ENCODE measurements at places on chromosomes 2 and 18.

- no peak for DNase-seq
Observed at GRCh38 chr2:172342078-172342477, 85.3 kb upstream of the ITGA6 start.

GRCh38 chr2:96097441-96097840, 18.9 kb downstream of the ADRA2B start:
- DNase-seq, result no peak

DNA sequence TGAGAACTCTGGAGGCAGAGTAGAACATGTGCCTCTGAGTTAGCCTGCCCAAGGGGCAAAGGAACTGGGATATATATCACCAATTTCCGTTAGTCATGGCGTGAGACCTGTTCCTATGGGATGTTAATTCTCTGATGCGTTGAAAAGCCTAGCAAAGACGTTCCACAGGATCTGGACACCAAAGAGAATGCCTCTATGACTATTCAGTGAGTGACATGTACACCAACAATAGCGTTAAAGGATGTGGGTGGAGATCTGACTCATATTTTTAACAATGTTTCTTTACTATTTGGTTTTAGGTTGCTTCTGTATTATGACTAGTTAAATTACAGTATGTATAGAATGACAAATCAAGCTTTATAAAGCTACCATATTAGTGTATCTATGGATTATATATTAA, 320.9 kb upstream of the MC4R start:
- DNase-seq, result no peak

DNA sequence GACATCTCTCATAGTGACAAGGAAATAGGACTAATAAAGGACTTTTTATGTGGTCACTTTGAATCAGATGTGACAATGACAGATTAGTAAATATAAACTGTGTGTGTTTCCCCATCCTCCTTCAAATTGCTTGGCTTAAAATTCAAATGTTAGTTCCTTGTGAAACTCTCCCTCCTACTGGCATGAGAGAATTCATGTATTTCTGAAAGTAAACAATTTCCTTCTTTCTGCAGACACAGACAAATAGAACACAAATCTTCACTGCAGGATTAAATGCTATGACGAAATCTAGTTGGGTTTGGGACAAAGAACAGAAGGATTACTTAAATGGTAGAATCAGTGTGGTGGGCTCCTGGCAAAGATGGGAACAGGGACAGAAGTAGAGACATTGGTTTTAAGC, 328.7 kb upstream of the FAM98A start:
- DNase-seq, result no peak

GRCh38 chr18:79856119-79857007, 58.6 kb downstream of the KCNG2 start:
- no peak for DNase-seq

GRCh38 chr2:69018678-69019095, 5.7 kb downstream of the ANTXR1 start:
- DNase-seq, result no peak

DNA sequence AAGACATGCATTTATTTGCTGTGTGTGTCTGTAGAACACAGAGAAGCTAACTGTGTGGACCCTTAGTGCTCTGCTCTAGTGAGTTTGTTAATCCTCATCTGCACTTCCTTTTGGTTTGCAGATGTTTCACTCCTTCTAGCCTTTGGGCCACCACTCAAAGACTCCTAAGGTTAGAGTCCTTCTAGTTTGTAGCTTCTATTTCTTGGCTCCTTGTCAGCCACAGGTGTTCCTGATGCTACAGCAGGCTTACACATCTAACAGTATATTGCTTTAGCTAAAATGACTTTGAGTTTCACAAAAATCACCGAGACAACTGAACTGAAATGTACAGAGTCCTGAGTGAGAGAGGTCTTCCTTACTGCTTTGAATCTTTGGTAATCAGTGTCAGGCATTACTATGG, 551.4 kb downstream of the NRXN1 start:
- DNase-seq, result no peak

DNA sequence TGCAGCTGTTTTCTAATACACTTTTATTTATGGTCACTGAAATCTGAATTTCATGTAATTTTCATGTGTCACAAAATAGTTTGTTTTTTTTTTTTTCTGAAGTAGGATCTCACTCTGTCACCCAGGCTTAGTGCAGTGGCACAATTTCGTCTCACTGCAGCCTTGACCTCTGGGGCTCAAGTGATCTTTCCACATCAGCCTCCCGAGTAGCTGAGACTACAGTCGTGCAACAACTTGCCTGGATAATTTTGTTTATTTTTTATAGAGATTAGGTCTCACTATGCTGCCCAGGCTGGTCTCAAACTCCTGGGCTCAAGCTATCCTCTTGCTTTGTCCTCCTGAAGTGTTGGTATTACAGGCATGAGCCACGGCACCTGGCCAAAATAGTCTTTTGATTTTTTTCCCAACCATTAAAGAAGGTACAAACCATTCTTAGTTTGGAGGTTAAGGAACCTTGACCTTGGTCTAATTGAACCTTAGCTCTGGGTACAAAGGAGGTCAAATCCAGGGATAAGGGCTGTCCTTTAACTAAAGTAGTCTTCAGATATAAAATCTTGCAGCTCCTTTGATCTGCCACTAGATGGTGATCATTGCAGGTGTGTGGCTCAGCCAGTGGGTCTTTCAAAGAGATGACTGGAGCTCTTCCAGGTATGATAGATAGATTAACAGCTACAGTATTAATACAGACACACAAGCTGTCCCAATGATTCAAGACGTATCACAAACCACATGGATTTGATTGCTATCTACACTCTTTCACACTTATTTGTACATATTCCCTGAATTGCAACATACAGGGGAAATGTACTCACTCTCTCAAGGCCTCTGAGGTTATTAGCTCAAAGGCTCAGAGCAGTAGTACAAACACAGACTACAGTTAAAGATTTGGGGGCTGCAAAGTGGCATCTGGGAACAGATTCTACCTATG, 4.7 kb upstream of the KRCC1 start:
- peak; percentile 23 for DNase-seq

- no peak for DNase-seq
Observed at GRCh38 chr2:196952936-196953335, 26.4 kb upstream of the PGAP1 start.

- DNase-seq, result no peak
Observed at GRCh38 chr2:131584380-131584779, 56.7 kb downstream of the CCDC74A start.

DNA sequence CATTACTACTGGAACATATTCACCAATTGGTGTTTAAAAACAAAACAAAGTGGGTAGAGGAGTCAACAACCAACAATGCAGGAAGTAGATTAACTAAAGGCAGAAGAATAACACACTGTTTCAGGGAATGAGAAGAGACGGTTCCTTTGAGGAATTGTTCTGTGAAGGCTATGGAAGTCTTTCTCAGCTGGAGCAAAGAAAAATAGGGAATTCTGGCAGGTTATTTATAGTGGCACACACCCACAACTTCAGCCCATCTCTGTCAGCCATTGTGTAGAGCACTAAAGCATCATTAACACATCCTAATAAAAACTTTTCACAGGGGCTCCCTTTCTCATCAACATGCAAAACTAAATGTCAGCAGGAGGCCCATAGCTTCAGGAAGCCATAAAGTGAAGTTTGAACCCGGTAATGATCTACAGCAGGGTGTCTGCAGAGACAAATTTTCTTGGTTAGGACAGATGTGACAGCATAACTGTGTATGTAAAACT, 113.6 kb downstream of the CDH2 start:
- no peak for DNase-seq
